Stimulated activated CD8-positive, alpha-beta memory T cell treated with anti-CD3 and anti-CD28 coated beads, Interleukin-12 subunit alpha, Interleukin-12 subunit beta, amount 100 ng/mL, for 4 hours (primary cell): ENCODE measurements at places on chromosomes 2 and 18.
A peak's percentile ranks its signal among the peaks of the same experiment; 100 is the strongest.

DNA sequence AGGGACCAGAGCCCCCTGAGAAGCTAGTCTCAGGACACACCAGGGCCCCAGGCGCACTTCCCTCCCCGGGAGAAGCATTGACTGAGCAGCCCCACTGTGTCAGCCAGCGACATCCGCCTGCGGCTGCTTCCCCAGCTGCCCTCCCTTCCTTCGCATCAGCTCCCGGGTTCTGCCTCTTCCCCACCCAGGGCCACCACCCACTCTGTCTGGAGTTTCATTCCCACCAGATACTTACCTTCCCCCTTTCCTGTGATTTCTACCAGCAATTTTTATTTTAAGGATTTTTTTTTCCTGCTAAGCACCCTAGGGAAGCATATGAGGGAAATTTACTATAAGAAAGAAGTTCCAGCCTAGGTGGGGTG lies 99.2 kb downstream of the SMAD7 start:
- DNase-seq = no peak

DNA sequence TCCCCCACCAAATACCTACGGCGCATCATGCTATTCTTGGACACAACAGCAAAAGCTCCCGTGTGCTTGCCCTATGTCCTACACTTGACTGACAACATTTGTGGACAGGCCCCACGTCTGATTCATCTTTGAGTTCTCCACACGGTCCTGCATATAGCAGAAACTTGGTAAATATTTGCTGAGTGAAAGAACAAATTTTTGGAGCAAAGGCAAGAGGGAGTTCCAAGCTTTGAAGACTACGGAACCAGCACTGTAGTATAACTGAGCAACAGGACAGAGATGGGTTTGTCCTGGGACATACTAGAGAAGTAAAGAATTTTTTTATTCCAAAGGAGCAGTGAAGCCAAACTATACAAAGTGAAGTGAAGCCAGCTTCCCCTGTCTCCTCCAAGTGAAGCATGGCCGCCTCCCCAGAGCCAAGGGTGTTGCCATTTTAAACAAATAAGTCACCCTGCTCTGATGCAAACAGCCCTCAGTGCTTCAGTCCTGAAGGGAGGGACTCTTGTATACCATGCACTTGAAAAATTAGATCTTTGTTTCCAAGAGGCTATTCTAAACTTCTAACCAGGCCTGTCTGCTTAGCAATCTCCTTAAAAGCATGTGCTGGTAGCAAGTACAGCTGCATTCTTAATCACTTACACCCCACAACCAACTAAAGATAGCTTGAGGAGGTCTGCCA lies 35.9 kb downstream of the SPRED2 start:
- no peak for DNase-seq

DNA sequence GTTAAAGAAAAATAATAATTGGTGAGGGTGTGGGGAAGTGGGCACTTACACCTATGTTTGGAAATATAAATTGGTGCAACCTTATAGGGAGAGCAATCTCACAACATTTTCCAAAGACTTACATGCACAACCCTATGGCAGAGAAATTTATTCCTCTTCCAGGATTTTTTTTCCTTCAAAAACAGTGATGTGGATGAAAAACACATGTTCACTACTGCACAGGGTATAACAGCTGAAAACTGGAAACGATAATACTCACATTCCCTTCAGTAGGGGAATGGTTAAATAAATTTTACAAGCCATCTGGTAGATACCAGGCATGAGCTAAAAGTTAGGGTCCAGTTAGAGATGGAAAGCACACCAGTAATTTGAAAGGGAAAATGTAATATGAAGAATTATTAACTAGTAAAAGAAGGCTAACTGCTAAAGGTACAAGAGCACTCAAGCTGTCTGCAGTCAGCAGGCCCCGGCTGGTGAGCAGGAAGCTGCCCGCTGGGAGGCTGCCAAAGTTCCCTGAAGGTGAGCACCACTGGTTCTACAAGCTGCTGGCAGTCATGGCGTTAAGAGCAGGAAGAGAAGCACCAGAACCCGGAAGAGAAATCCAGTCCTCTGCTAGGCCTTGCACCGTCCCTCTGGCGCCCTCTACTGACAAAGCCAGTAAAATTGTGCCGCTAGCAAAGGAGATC lies 28.4 kb upstream of the CASP8 start:
- peak; percentile 65 for DNase-seq

DNA sequence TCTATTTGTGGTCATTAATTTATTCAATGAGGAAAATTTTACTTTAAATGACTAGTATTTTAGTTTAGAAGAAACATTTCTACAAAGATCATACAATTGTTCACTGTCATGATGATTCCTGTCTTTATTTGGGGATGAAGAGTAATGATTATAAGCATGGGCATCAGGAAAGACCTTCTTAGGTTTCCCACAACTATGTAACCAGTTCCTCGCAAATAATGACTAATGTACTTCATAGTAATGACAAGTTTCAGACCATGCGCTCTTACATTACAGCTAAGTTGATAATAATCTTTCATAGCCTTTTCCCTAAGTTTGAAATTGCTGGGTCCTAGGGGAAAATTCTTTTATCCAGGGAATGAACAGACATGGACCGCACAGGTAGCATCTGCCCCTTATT lies 90.5 kb downstream of the MYO5B start:
- DNase-seq = no peak

DNA sequence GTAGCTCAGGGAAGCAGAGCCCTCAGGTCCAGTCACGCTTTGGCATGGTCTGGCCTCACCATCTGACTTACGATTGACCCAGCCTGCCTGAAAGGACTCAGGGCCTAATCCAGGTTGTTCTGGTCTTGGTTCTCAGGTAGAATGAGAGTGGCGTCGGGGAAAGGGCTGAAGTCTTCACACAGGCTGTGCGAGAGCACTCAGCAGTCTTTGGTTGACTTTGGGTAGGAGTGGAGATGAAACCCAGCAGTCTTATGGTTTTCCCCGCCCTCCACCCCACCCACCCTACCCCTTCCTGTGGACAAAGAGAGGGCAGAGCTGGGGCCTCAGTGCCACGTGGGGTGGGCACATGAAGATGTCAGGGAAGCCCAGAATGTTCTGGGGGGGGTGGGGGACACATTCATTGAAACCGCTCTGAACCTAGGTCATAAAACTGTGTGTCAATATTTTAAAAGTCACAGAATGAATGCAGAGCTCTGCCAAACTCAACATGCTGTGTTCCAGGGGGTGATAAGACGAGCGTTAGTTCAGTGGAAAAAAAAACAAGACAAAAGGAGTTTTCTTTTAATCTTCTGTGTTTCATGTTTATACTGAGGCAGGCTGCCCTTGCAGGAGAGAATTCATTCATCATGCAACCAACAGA lies 58.6 kb upstream of the ALPP start:
- DNase-seq = no peak

DNA sequence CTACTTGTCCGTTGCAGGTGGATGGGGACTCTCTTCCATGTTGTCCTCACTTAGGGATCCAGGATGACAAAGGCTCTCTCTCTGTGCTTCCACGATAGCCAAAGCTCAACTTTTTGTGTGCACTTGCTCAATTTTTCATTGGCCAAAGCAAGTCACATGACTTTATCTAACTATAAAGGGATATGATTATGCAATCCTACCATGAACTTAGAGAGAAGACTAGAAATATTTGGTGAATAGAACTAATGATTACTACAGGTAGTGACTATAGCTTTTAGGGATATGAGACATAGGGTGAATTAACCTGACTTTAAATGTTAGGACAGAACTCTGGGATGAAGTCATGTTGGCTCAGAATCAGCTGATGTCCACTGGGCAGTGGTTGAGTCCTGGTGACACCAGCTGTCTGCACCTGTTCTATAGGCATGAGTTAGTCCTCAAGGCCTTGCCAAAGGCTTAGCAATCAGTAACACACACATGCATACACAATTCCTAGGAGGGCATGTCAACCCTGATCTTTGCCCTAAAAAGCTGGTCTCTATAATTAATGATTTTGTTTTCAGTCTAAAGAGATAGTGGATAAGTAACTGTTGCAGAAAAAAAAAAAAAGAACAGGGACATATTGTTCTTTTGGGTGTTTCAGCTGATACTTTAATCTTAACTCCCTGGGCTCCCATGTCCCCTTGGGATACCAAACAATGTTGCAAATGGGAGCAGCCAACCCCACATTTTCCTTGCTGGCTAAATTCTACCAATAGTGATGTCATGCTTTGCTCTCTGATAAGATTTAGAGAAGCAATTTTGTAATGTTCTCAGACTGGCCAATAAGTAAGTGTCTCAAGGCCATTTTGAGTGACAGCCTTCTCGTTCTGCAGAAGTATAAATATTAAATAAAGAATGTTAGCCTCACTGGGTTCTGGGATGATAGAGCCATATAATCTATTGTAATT lies 12.5 kb upstream of the HK2 start:
- DNase-seq = no peak

GRCh38 chr2:156907806-156908205 lies 349.7 kb upstream of the GALNT5 start:
- no peak for DNase-seq

- DNase-seq = peak; percentile 50
These were observed 14.9 kb upstream of the ITM2C start for GRCh38 chr2:230849633-230850357.

DNA sequence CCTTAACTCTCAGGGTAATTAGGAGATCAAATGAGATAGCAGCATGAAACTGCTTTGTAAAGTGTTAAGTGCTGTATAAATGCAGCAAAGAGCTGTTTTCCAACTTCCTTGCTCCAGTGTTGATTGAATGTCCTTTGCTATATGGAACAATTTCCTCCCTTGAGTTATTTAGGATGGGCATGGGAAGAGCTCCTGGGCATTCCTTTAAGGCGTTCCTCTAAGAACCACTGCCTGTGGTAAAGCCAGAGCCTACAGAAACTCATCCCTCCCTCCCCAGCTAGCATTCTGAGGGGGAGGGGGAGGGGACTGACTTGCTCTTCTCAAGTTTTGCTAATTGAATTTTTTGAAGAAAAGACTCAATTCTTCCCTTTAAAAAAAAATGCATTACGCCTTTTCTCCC lies 1.4 kb downstream of the AKAIN1 start:
- DNase-seq = no peak

GRCh38 chr2:184847331-184847730 lies 249.0 kb downstream of the ZNF804A start:
- DNase-seq = no peak
